ENCODE measurements at places on chromosomes 7 and 10.

- no peak for DNase-seq
These were observed 90.8 kb downstream of the KIAA1217 start for GRCh38 chr10:24299578-24300260.

DNA sequence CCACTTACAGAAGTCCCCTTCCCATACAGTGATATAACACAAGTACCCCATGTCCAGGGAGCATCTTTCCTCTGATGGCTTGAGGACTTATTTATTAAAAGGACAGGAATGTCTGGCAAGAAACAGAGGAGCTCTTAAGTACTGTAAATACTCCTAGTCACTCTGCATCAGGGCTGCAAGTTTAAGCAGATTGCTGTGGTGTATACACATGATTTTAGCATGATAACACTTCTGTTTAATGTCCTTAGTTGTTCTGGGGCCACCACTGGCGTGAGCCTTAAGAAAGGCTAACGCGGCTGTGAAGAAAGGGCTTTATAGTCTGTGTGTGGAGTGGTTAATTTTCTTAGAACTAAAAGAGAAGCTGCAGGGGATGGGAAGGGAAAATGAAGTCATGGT is 65.7 kb downstream of the GBF1 start:
- DNase-seq = no peak

GRCh38 chr10:62054408-62054807 is 152.9 kb downstream of the ARID5B start:
- DNase-seq = no peak

DNA sequence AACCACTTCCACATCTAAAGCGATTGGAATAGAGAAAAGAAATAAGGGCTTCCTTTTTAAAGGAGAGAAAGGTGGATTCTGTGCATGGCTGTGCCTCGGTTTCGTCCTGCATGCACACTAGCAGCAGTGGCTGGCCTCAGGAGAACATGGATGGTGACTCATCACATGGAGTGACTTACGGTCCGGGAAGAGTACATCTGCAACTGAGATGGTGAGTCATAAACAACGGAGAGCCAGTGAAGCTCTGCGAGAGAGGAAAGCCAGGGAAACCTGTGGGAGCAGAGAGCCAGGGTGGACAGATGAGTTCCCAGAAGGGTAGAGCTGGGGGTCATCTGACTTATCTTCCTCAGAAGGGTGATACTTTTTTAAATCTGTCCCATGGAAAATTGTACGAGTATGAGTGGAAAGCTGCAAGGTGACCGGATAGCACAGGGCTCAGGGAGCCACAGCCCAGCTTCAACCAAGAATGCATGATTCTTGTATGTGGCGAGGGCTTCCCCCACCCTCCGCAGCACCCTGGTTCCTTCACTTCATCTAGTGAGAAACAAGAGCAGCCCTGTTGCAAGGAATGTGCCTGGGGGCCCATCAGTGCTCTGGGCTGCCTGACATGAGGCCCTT is 259.1 kb downstream of the KLF6 start:
- DNase-seq = no peak

DNA sequence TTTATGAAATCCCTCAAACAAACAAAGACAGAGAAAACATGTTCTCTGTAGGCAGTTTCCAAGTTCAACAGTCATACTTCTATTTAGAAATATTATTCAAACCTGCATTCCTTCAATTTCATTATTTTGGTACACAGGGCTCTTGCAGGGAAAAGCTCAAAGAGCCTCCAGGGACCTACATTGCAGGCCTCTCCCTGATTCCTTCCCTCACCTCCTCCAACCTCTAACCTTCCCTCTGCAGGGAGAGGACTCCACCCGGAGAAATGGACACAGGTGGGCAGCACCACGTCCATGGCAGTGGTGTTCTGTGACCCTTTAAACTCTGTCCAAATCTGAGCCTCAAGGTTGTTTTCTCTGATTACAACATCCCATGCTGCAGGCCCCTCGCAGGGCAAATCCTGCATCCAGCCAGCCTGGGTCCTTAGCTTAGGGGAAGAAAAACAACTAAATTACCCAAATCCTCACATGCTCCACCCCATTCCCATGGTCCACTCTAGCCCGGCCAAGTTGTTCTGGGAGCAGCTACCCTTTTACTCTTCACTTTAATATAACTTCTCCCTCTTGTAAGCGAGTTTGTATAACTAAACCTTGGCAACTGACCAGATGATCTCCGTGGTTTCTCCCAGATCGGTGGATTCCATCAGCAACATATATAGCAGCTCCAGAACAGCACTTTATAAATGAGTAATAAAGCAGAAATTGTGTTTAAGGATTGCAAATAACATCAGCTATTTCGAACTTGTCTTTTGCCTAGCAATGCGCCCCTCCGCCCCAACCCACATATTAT is 129.8 kb downstream of the CUBN start:
- no peak for DNase-seq

DNA sequence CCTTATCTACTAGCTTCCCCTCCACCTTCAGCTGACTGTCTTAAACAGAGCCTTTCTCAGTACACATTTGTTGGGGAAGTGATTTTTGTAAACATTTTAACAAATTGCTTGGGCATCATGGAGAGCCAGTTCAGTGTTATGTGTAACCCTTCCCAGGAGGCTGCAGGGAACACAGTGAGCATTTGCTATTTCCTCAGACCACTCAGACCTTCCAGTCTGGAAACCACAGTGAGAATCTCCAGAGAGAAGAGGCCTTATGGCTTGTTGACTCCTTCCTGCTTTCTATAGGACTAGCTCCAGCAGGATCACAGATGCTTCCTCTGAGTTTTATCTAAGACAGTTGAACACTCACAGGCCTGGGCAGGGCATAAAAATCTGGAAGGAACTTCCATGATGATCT is 409.8 kb upstream of the NPVF start:
- DNase-seq = no peak

- no peak for DNase-seq
These were observed 113.4 kb downstream of the DIP2C start for GRCh38 chr10:576130-576465.

DNA sequence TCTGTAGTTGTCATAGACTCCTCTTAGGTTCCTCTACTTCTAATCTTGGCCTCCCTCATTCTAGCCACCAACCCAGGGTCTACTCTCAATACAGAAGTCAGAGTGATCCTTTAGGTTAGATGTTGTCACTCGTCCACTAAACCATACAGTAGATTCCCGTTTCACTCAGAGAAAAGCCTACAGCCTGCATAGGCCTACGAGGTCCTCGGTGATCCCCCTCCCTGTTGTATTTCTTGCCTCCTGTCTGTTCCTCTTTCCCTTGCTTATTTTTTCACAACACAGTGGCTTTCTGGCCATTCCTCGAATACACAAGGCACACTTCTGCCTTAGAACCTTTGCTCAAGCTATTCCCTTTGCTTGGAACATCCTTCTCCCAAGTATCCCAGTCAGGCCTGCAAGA is 183.0 kb upstream of the PRSS1 start:
- DNase-seq = no peak

DNA sequence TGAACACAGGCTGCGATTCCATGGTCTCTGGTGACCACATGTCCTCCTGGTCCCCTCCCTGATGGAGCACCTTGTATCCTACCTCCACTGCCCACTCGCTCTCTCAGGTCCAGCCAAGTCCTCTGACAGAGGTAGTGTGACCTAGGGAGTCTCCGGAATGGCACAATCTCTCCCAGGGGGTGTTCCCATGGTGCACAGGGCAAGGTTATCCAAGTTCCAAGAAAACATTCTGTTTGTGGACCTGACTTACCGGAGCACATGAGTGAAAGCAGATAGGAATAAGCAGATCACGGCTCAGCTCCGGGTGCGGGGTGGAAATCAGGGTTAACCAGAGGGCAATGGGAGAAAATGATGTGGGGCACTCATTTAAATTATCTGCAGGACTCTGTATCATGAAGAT is 45.8 kb upstream of the INSIG1 start:
- no peak for DNase-seq

DNA sequence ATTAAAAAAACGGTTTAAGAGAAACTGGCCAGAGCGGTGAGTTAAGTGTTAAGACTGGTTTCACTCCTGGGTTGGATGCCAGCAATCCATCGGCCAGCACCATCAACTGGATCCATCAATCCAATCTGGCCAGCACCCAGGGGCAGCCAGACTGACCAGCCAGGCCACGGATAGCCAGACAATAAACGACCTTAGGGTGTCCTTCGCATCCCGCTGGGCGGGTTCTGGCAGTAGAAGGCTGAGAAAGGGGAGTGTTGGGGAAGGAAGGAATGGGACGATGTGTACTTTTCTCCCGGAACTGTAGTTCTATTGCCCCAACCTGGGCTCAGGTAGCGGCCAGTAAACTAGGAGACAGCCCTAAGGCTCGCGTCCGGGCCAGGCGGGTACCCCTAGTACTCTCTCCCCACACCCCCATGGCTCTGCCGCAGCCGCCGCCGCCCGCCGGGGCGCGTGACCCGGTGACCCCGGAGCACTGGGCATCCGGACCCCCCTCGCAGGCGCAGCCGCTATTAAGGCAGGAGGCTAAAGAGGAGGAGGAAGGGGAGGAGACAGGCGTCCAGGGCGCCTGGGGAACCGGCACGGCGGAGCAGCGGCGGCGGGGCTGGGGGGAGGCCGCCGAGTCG is at the start of gene CASD1:
Gene CASD1, plus strand, starts transcription at position 546 of the 623 bp plus-strand sequence. CDS start 276 bp downstream, outside the sequence.
- peak; percentile 56 for DNase-seq

- DNase-seq = no peak
These were observed 15.8 kb upstream of the LYZL2 start for GRCh38 chr10:30645340-30645827.

- no peak for DNase-seq
These were observed 11.8 kb downstream of the OR9A2 start for GRCh38 chr7:143015084-143015483.

- no peak for DNase-seq
These were observed 96.1 kb downstream of the PPP1R3C start for GRCh38 chr10:91536733-91537132.

DNA sequence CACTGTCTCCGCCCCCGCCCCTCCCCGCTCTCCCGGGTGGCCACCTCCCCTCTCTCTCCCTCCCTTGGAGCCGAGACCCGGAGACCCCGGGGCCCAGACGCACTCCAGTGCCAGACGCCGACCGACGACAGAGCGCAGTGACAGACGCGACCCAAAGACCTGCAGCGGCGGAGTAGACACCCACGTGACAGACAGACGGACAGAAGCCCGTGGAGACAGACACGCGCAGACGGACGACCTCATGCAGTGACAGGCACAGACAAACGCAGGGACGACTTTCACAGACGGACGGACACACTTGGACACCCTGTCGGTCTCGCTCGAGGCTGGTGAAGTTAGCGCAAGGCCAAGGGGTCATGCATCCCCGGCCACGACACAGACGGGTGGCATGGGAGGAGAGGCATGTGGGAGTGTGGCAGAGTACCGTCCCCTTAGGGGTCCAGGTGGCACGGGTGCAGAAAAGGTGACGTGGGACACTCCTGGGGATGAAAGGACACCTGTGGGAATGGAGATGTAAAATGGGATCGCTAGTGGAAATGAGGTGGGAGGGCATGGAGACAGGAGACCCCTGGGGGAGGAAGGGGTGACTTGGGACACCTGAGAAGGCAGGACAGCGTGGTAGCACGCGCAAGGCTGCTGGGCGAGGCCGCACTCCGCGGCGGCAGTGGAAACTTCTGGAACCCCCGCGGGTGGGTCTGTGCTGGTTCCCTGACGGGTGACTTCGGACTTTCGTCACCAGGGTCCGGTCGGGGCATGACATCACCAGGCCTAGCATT is 456 bp upstream of the ACHE start:
- DNase-seq = peak; percentile 83

DNA sequence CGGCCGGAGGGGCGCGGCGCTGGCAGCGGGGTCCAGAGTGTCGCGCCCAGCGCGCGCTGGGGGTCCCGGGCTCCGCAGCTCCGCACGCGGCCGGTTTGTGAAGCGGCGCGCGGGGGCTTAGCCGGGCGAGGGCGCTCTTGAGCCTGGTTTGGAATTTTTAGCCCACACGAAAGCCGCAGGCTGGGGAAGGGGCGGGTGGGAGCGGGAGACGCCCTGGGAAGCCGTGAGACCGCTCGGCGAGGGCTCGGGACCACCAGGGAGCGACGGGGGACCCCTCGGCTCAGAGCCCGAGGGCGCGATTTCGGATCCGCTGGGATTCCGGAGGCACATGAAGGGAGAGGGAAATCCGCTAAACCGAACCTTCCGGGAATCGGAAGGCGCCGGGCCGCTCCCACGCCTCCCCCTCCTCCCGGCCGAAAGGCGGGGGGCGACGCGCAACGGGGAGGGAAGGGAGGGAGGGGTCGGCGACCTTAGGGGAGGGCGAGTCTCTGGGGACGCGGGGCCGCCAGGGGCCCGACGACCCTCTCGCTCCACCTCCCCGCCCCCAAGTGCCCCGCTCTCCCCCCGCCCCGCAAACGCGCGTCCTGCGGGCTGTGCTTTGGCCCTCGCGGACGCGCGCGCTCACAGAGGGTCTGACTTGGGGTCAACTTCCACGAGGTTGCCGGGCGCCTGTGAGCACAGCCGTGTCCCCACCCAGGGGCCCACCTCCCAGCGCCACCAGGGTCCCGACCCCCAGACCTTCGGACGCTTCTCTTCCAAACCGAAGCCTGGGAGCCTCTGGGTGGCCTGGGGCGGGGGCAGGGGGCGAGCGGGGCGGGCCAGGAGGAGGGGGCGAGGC is 5.1 kb upstream of the ELFN1 start:
- peak; percentile 62 for DNase-seq

- DNase-seq = no peak
These were observed 468.6 kb upstream of the COBL start for GRCh38 chr7:51785171-51785570.

- no peak for DNase-seq
These were observed 400.9 kb downstream of the KCNMA1 start for GRCh38 chr10:77236700-77237099.

GRCh38 chr7:151663382-151664100 is 143.8 kb upstream of the RHEB start:
- DNase-seq = no peak

DNA sequence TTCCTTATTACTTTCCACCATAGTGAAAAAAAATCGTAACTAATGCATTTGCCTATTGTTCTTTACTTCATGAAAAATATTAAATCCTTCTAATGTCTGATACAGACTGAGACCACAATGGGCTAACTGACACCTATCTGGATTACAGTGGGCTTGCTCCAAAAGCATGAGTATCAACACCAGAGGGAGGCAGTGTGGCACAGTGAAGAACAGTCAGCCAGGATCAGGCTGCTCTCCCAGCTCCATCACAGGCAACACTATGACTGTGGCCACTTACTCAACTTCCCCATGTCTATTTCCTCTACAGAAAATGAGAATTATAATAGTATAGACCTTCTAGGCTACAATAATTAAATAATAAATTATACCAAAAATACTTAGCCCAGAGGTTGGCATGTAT is 97.2 kb downstream of the SLC25A13 start:
- DNase-seq = peak; percentile 22

GRCh38 chr7:124113045-124113444 is 80.2 kb upstream of the TMEM229A start:
- DNase-seq = no peak

All from HAP-1 (cell line).